ENCODE measurements at places on chromosomes 1 and 21. TPM values are rescaled to one million over a fixed set of nuclear protein-coding genes. Genes with fewer than 3 reads are reported as not detected.

- DNase-seq, result no peak
Measured at GRCh38 chr1:216458812-216459211, 35.6 kb upstream of the USH2A start.

DNA sequence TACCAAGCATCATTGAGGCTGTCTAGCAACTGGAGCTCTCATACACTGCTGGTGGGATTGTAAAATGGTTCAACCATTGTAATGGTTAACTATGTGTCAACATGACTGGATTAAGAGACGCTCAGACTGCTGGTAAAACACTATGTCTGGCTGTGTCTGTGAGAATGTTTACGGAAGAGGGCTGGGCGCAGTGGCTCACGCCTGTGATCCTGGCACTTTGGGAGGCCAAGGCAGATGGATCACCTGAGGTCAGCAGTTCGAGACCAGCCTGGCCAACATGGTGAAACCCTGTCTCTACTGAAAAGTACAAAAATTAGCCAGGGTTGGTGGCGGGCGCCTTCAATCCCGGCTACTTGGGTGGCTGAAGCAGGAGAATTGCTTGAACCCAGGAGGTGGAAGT lies 4.8 kb upstream of the FCRLA start:
- DNase-seq, result no peak

DNA sequence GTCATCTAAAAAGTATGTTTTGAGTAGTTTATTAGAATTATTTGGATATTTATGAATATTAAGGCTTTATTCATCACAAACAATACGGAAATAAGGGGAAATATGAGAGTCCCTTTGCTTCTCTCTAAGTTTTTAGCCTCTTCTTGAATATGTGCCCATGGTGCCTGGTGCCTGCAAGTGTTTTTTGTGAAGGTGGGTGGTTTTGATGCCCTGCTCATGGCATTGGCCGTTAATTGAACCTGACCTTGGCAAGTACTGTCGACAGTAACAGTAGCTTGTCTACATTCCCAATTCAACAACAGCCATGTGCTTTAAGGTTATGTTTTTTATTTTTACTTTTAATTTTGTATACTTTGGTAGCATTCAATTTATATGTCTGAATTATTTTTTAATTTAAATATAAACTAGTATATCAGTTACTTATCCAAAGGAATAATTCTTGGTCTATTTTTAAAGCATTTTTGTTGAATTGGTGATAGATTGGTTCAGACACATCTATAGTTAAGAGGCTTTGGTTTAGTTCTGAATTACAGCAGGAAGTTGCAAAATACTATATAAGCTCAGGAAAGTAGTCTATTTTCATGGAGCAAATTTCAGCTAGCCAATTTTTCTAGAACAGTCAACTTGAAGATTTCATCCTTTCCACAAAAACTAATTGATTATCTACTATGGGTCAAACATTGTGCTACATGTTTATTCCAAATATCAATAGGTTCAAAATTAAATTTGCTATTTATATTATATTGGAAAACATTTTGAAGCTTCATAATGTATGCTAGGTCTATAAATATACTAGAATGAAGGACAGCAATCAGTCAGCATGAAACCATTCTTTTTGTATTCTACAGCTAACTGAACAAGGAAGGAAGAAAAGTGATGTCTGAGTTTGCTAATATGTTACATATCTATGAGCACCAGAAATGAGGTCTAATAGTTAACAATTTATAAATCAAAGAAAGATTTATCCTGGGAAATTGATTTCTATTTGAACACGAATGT lies 184.4 kb downstream of the MRPL39 start:
- DNase-seq, result no peak

DNA sequence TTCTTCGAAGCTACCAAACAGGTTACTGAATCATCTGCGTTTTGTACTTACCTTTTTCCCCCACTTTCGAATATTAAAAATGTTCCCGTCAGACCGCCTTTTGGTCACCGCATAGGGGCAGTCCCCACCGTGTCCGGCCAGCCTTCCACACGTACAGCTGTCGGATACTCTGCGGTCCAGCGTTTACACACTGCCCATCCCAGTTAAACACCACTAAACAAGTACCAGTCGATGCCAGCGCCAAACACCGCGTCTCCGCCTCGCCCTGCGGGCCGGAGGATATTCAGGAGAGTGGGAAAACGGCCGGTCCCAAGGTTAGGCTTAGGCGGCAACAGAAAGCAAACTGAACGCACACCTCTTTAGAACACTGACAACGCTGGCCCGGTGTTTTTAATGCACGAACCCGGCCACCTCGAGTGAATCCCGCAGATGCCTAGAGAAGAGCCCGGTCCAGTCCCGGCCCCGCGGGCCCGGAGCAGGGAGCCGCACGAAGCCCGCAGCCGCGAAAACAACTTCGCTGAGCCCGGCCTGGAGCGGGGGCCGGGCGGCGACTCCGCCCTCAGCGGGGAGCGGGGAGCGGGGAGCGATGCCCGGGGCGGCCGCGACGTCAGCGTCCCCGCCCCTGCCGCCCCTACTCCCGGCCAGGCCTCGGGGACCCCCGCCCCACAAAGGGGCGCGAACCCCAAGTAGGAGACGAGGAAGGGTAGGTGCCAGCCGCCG lies 730 bp upstream of the PHF13 start:
- no peak for DNase-seq

- no peak for DNase-seq
Measured at GRCh38 chr1:32066489-32066873, 6.3 kb upstream of the TMEM39B start.

GRCh38 chr1:229803626-229804217 lies 177.7 kb downstream of the URB2 start:
- DNase-seq, result no peak

ATP1B1 gene
- 3.3 TPM for total RNA-seq

- no peak for DNase-seq
Measured at GRCh38 chr1:56535939-56536338, 43.4 kb downstream of the PLPP3 start.

CD5L gene
- total RNA-seq, result not detected

DNA sequence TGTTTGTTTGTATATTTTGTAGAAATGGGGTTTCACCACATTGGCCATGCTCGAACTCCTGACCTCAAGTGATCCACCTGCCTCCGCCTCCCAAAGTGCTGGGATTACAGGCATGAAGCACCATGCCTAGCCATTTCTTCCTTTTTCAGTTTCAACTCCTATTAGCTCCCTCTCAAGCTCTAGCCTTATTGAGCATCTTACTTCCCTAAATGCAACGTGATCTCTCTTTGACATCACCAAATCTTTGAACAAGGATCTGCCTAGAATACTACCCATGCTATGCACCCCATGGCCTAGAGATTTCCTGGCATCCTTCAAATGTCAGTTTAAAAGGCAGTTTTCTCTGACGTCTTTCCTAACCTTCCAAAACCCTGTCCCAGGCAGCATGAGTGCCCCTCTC lies 91.1 kb upstream of the NR5A2 start:
- DNase-seq, result no peak

PLK3 gene
- 53.3 TPM for total RNA-seq

- DNase-seq, result no peak
Measured at GRCh38 chr1:9180111-9180819, 51.4 kb upstream of the GPR157 start.

DNA sequence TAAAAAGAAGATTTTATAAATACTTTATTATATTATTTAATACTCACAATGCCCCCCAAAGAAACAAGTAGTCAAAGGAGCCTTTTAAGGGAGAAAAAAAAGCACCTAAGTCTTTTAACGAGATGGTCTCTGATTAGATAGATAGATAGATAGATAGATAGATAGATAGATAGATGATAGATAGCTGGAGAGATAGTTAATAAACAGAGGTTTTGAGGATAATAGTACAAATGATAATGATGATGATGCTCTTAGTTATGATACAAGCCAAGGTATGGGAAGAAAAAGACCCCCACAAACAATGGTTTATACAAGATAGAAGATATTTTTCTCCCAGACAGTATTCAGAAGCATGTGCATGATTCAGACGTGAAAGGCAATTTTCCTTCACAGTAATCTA lies 14.6 kb upstream of the EDEM3 start:
- DNase-seq, result no peak

PFDN2 gene
- total RNA-seq, result 148 TPM

NR5A2 gene
- total RNA-seq, result 0.08 TPM

SPRR2G gene
- not detected for total RNA-seq

SMG7 gene
- 61.4 TPM for total RNA-seq

DNA sequence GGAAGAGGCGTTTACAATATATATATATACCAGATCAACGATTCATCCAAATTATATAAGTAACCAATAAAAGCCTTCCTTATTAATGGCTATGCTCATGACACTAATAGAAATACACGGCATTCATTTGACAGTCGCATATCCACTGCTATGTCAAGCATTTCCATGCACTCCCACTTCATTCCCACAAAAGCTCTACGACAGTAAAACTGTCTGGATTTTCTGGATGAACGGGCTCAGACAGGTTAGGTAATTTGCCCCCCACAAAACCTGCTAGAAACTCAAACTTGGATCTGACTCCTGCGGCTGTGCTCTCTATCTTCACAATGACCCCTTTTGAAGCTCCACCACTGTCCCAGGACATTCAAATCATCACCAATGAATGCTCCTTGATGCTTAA lies 11.4 kb downstream of the DNAJC11 start:
- DNase-seq, result no peak

DNA sequence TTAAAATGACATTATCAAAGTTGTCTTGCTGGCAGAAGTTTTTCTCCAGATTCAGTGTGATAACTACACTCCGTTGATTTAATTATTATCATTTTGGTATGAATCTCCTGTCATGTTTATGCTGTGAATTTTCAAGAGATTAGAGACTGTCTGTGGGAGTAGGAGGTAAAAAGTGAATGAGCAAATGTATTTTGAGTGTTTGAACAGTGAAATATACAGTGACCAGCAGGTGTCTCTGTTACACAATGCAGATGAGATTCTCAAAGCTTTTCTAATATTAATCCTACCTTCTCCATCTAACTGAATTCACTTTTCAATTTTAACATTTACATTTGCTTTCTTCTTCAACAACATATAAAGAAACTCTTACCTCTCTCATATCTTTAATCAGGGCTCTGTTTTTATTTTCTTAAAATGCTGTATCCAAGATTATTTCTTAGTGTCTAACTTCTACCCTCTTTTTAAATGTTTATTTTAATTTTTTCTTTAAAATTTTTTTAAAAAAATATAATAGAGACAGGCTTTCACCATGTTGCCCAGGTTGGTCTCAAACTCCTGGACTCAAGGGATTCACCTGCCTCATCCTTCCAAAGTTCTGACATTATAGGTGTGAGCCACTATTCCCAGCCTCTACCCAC lies 20.9 kb upstream of the HSPA13 start:
- no peak for DNase-seq

DNA sequence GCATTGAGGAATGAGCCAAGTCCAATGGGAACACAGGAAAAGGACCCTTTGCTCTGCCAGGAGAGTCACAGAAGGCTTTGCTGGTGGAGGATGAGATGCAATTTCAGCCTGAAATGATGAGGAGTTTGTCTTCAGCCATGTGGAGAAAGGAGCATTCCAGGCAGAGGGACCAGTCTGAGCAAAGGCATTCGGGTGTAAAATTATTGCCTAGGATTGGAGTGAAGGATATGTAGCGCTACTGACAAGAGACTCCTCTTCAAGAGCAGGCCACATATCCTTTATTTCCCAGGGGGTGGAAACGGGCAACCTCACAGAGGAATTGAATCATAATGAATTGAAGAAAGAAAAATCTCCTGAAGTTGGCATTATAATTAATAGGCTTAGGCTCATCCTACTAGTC lies 1.1 kb upstream of the CSF1 start:
- no peak for DNase-seq

GRCh38 chr1:66929146-66929688 lies 4.4 kb downstream of the MIER1 start:
- DNase-seq, result no peak

NES gene
- 0.04 TPM for total RNA-seq

DNA sequence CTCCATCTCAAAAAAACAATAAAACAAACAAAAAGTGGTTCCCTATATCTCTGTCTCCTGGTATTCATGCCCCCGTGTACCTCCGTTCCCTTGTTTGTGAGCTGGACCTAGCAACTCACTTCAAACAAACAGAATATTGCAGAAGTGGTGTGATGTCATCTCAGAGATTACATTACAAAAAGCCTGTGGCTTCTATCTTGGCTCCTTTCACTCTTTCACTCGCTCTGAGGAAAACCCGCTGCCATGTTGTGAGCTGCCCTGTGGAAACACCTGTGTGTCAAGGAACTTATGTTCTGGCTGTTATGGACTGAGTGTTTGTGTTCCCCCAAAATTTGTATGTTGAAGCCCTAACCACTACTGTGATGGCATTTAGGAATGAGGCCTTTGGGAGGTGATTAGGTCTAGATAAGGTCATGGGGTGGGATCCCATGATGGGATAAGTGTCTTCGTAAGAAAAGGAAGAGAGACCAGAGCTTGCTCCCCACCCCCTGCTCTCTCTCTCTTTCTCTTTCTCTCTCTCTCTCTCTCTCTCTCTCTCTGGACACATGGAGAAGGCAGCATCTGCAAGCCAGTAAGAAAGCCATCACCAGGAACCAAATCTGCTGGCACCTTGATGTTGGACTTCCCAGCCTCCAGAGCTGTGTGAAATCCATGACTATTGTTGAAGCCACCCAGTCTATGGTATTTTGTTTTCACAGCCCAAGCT lies 7.4 kb upstream of the HYI start:
- DNase-seq, result no peak

SPATA17 gene
- total RNA-seq, result not detected

DNA sequence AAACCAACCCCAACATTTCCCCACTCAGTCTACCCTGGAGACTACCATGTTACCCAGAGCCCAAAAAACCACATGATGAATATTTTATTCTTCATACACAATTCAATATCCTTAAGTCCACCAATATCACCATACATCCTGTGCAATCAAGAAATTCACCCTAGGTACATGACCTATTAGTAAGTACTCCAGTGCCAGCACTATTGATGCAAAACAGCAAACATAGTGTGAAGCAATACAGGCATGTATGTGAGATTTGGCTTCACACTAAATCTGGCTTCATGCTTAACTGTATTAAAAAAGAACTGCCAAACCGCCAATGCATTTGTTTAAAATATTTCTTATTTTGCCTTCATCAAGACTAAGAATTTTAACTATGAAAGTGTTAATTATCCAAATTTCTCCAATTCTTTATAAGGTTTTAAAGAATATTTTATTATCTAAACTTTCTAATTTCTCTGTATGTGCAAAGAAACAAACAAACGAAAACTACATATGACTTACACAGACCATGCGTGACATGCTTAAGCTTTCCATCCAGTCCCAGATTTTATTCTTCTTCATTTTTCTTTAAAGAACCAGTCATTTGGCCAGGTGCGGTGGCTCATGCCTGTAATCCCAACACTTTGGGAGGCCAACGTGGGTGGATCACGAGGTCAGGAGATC lies 22.4 kb upstream of the TMEM125 start:
- no peak for DNase-seq

- no peak for DNase-seq
Measured at GRCh38 chr1:43352881-43353280, 5.9 kb upstream of the CDC20 start.

DR1 gene
- total RNA-seq, result 86.6 TPM

DNA sequence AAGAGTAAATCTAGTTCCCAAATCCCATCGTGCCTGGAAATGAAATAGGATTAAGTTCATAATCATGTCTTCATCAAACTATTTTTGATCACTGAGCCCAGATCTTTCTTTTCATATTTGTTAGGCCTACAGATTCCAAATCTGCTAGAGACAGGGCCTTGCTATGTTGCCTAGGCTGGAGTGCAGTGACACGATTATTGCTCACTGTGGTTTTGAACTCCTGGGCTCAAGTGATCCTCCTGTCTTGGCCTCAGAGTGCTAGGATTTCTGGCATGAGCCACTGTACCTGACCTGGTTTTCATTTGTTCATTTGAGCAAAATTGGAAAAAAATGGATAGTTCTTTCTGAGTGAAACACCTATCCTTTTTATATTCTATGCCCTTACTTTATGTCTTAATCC lies 28.0 kb upstream of the DIPK1A start:
- DNase-seq, result no peak
